Stimulated activated CD8-positive, alpha-beta memory T cell treated with anti-CD3 and anti-CD28 coated beads, Interleukin-7, amount 100 ng/mL, for 1 hour (primary cell): ENCODE measurements at places on chromosomes 2 and 18.

DNA sequence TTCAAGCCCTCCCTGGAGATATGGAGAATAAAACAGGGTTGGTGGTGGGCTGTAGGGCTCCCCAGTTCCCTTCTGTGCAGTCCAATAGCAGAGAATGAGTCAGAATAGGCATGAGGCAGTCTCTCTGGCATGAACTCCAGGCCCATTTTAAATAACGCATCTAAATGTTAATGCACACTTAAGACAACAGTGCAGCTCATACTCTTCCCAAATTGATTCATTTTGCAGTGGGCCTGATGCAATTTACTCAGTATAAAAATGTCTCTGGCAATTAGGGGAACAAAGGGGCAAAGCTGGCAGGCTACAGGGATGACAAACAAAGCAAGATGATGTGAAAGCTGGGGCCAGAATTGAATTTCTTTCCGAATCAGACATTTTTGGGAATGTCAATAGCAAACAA is 402.8 kb downstream of the CLIP4 start:
- no peak for DNase-seq

DNA sequence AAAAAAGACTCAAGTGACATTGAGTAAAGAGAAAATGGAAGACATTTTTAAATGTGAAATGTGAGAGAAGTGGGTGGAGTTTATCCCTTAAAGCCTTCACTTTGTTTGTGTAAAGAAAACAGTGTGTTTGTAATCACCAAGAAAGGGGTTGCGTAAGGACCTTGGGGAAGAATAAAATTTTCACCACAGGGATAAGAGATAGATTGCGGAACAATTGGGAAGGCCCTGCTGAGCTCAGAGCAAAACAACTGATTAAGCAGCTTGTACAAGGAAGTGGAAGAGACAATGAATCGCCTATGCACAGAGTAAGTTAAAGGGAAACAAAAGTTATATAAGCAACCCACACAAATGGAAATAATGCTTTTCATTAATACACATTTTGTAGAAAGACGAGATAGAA is 327.7 kb downstream of the RAD51AP2 start:
- no peak for DNase-seq

DNA sequence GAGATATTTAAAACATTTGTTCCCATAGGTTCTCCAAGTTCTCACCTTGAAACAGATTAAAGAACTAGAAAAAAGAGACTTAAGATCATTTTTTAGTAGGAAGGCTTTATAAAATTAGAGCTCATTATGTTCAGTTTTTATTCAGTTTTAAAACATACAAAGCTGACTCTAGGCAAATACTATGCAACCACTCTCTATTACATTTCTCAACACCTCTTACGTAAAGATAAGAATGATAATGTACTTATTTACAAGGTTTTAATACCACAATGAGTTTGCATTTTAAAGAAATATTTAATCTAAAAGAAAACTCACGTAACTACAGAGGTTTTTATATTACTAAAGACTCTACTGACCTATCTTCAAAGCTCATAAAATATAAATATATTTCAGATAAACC is 68.8 kb downstream of the TMEM131 start:
- DNase-seq = no peak

GRCh38 chr2:44889096-44889495 is 52.4 kb upstream of the SIX3 start:
- no peak for DNase-seq

GRCh38 chr2:11698009-11698922 is 28.3 kb upstream of the NTSR2 start:
- DNase-seq = no peak

DNA sequence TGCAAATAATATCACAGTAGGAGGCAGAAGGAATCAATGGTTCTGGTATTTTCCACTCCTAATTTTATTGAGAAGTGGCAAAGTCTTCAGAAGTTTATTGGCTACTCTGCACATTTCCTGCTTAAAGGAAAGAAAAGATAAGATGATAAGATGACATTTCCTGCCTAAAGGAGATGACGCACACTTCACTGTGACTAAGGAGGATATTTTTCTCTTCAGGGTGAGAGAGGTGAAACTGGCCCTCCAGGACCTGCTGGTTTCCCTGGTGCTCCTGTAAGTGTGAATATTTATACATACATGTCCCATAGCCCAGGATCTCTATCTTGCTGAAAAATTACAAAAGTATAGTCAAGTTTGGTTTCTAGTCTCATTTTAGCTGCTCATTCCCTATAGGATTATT is 27.9 kb downstream of the COL3A1 start:
- no peak for DNase-seq

DNA sequence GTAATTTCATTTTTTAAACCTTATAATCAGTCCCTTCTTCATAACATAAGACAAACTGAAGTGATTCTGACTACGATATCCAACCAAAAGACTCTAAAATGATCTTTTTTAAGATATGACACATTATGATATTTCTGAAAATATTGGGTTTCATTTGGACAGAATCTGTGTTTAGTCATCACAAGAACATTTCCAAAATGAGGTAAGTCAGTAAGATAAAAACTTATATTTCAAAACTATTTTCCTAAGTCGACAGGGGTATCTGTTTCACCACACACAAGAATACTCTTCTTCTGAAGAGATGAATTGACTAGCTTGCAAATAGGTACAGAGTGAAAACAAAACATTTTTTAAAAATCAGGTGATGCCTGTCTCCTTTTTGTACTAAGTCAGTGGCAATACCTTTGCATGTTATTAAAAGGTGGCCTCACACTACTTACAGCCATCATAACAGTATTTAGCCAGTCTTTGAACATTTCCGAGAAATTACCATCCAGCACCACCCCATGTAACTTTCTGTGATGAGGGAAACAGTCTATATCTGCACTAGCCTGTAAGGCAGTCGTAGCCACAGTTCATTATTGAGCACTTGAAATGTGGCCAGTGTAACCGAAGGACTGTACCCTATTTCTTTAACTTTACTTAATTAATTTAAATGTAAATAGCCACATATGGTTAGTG is 13.5 kb downstream of the STK39 start:
- no peak for DNase-seq

GRCh38 chr2:240514631-240515030 is 43.2 kb downstream of the ANKMY1 start:
- DNase-seq = no peak

- no peak for DNase-seq
Observed at GRCh38 chr2:204611017-204611631, 65.8 kb downstream of the PARD3B start.

DNA sequence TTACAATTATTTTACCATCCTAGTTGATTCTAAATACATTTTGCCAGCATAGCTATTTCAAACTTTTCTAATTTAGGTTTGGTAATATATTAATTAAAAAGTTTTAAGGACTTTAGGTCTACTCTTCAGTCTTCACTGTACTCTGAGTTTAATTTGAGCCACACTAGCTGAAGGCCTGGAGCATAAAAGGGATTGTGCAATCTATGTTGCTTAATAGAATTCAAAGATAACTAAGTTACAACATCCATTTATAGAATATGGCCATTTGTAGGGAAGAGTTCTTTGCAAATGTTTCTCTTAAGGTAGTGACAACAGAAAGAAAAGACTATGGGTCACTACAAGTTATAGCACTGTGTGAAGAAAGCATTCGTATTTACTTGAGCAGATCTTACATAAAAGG is 702.2 kb upstream of the NRXN1 start:
- no peak for DNase-seq

GRCh38 chr2:3759331-3759730 is 56.0 kb downstream of the DCDC2C start:
- no peak for DNase-seq
